Stimulated activated CD4-positive, alpha-beta T cell treated with anti-CD3 and anti-CD28 coated beads, Interleukin-15, amount 100 ng/mL, for 24 hours (primary cell): ENCODE measurements at places on chromosomes 3 and 15.

DNA sequence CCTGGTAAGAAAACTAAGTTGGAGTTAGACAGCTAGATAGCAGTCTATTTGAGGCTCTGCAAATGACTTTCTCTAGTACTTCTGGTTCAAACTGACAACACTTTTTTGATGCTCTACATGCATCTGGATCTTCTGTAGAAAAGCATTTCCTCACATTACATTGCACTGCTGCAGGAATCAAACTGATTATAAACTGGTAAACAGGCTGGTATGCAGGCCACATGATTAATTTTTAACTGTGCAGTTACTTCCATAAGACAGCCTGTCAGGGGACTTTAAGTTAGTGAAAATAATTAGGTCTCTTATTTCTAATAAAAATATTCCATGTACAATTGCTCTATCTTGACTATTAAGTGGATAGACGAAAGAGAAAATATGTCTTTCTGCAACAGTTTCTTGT lies 550.0 kb upstream of the ALCAM start:
- DNase-seq, result no peak

GRCh38 chr3:179113903-179114302 lies 34.3 kb upstream of the PIK3CA start:
- DNase-seq, result no peak

DNA sequence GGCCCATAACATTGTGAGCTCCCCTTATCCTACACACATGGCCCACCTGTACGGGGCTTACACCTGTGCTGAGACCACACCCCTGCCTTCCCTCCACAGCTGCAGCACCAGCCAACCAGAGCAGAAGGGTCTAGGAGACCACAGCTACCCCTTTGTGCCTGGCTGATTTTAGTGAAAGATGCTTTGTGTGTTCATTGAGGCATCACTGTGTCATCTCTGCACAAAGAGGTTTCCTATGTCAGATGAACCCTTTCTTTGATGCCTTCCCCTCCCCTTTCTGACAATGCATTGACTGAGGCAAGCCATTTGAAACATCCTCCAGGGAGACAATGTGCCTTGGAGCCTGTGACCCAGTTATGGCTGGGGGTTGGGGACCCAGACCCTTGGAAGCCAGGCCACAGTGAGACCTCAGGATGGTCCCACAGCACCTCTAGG lies 54.9 kb upstream of the SLC7A14 start:
- DNase-seq, result no peak

DNA sequence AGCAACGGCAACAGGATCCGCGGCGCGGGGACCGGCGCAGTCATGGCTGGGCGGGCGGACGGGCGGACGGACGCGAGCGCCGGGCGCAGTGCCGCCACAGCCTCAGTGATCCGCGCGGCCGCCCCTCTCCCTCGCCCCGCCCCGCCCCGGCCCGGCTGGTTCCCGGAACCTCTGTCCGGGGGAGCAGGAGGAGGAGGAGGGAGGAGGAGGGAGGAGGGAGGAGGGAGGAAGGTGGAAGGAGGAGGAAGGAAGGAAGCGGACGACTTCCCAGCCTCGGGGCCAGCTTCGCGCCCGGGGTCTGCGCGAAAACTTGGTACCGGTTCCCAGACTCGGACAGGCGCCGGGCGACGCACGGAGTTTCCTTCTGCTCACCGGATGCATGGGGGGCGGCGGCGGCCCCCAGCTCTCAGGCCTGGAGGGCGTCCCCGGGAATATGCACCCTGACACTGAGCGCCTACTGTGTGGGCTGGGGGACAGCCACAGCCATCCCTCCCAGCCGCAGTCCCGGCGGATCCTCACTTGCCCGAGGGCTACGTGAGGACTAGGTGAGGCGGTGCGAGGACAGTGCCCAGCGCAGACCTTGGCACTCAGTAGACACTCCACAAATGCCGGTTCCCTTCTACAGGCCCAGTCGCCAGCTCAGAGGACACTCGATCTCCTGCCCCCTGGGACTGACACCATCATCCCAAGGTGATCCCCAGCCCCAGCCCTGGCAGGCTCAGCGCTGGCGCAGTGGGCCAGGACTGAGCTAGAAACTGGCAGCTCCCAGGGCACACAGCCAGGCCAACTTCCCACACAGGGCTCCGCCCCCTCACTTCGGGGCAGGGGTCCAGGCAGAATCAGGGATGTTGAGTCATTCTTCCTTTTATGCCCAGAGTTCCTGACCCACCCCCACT lies at the start of gene SHISA5:
Gene SHISA5 (minus strand): TSS at position 124 of the 896 bp plus-strand sequence. CDS start 80 bp downstream, at position 44.
- DNase-seq, result peak; percentile 77

GRCh38 chr15:101028772-101029438 lies 109.7 kb downstream of the LRRK1 start:
- no peak for DNase-seq

GRCh38 chr15:77685082-77685815 lies 52.5 kb upstream of the LINGO1 start:
- DNase-seq, result no peak

- no peak for DNase-seq
These were observed 151.5 kb upstream of the BHLHE40 start for GRCh38 chr3:4827767-4828166.

DNA sequence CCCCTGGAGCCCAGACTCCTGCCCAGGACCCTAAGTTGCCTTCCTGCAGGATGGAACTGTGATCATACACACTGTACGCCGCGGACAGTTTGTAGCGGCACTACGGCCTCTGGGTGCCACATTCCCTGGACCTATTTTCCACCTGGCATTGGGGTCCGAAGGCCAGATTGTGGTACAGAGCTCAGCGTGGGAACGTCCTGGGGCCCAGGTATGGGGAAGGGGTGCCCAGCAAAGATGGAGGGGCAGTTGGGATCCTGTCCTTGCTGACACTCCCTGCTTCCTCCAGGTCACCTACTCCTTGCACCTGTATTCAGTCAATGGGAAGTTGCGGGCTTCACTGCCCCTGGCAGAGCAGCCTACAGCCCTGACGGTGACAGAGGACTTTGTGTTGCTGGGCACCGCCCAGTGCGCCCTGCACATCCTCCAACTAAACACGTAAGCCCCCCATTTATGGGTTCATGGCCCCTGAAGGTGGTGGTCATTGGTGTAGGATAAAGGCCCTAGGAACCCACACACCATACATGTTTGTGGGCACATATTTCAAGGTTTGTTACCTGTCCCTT lies 28.8 kb downstream of the NBEAL2 start:
- no peak for DNase-seq

DNA sequence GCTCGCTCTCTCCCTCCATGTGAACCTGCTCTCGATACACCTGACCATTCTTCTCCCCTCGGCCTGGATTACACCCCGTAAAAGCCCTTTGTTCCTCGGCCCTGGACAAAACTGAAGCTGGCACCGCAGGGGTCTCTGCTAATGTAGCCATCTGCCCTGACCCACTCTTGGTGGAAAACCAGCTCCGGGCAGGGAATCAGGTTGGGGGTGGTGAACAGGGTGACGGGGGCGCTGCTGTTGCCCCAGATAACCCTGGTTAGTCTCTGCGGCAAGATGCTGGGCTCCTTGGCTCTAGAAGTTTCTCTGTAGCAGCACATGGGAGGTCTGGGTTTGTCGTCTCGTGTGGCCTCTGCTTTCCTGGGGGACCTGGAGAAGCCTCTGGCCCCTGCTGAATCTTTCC lies 86.4 kb downstream of the WNT7A start:
- no peak for DNase-seq

DNA sequence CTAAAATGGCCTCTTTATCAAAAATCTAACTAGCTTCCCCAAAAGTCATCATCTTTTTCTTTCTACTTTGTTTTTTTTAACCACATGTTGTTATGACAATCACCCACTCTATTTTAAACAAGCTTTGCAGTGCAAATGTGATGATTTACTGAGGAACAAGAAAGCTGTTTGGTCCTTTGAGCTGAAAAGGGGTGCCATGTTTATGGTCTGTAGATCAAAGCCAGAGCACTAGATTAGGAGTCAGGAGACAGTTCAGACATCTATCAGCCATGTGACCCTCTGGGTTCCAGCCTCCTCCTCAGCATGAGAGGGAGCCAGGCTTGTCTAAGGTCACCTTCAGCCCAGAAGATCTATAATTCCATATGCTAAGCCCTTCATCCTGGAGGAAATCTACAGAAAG lies 65.9 kb downstream of the RPL22L1 start:
- no peak for DNase-seq

DNA sequence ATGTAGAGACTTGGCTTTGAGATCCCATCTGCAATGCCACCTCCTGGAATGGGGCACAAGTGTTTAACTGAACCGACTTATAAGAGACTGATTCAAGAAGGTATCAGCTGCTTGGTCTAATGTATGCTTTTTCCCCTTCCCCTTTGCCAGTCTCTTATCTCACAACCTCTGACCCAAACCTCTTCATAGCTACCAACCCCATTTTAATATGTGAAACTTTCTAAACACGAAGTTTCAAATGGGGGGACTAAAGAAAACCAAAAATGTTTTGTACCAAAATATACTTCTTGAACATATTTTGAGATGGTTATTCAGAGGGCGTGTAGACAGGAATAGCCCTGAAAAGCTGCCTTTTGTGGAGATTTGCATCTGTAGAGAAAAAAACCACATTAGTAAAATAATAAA lies 73.1 kb downstream of the OXSM start:
- DNase-seq, result no peak

DNA sequence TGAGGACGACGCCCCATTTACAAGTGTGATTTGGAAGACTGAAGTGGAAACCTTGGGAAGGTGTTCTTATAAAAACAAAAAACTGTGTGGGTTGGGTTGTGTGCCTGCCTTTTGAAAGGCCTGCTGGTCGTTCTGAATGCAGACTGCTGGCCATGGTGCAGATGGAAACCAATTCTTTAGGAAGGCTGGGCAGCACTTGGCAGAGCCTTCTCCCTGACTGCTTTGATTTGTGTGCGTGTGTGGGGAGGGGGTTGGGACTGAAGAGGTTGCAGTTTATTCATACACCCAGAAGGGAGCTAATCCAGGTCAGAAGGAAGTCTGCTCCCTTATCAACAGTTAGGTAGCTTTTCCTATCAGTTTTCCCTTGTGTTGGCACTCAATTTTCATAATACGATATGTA lies 288.7 kb downstream of the SOX2 start:
- no peak for DNase-seq

GRCh38 chr3:27076815-27077630 lies 292.2 kb downstream of the NEK10 start:
- no peak for DNase-seq

- DNase-seq, result no peak
These were observed 3.0 kb downstream of the CCR8 start for GRCh38 chr3:39332525-39332924.

DNA sequence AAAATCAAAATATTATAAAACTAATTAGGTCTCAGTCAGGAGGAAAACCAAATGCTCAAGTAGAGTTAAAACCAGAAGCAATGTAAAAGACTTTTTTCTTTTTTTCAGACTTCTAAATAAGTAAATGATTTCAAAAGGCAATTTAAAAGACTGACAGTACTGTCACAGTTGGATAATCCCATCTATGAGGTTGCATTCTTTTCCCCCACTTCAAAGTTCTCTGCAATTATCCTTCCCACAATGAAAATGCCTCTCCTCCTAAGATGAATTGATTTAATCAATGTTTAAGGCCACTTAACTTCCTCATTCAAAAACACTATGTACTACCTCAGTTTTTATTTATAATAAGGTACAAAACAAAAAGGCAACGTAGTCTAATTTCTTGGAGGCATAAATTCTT lies 8.1 kb downstream of the MRPL3 start:
- no peak for DNase-seq

DNA sequence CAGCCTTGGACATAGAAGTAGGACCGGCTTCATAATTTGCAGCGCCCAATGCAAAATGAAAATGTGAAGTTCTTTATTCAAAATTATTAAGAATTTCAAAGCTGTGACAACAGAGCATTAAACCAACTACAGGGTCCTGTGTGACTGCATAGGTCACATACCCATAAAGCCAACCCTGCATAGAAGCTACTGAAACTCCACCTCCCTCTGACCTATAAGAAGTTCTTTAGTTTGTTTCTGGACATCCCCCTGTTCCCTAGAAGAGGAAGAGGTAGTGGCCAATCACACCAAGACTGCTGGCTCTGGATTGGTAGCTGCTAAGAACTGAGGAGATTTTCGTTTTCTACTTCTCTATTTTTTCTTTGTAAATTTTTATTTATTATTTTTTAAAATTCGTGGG lies 9.0 kb upstream of the SELENOT start:
- no peak for DNase-seq

GRCh38 chr15:44298878-44299277 lies 10.4 kb downstream of the GOLM2 start:
- no peak for DNase-seq

DNA sequence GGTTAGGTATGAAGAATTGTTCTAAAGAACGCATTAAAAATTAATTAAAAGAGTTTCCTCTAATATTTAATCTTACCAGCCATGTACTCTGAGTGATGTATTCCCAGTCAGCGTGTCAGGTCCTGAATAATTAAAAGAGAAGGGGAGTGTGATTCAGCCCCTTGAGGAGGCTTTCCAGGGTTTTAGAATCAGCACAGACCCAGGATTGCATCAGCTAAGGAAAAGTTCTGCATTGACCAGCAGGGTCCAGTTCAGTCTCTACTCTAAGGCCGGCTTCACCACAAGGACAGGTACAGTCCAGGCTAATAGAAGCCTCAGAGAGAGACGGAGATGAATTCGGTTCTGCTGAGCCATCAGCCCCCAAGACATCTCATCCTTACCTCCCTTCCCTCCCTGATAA lies 499.5 kb upstream of the PROK2 start:
- DNase-seq, result no peak

GRCh38 chr15:58698887-58699641 lies 50.4 kb downstream of the ADAM10 start:
- no peak for DNase-seq

GRCh38 chr3:186976837-186977750 lies 46.8 kb downstream of the ST6GAL1 start:
- DNase-seq, result no peak

DNA sequence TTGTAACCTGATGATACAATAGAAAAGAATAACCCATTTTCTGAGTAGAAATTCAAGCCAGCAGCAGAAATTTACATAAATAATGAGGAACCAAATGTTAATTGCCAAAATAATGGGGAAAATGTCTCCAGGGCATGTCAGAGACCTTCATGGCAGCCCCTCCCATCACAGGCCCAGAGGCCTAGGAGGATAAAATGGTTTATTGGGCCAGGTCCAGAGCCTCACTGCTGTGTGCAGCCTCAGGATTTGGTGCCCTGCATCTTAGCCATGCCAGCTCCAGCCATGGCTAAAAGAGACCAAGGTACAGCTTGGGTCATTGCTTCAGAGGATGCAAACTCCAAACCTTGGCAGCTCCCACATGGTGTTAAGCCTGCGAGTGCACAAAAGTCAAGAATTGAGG lies 352.1 kb upstream of the MEIS2 start:
- no peak for DNase-seq

GRCh38 chr15:69164807-69165636 lies 4.6 kb downstream of the GLCE start:
- no peak for DNase-seq

DNA sequence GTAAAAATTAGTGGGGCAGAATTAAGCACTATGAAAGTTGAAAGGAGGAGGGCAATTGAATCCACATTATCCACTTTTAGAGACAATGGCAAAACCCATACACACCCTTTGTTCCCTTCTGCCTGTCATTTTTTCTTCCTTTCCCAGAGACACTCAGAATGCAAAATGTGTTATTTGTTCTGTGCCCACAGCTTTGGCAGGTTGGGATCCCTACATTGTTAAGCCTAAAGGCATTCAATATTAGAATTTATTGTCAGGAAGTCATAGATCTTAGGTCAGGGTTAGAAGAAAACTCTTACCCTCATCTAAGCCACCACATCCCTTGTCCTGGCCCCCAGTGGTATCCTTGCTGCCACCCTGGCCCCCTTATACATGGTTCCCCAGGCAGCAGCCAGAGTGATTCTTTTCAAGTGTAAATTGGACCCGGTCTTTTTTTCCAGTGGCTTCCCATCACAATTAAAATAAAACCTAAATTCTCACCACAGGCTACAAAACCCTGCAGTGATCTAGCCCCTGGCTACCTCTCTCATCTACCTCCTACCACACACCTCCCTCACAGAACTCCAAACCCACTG lies 470.1 kb upstream of the ATP11B start:
- DNase-seq, result no peak
